ENCODE measurements at places on chromosomes 5 and 9.

- no peak for DNase-seq
Observed at GRCh38 chr5:146103594-146103993, 1.8 kb downstream of the PLAC8L1 start.

DNA sequence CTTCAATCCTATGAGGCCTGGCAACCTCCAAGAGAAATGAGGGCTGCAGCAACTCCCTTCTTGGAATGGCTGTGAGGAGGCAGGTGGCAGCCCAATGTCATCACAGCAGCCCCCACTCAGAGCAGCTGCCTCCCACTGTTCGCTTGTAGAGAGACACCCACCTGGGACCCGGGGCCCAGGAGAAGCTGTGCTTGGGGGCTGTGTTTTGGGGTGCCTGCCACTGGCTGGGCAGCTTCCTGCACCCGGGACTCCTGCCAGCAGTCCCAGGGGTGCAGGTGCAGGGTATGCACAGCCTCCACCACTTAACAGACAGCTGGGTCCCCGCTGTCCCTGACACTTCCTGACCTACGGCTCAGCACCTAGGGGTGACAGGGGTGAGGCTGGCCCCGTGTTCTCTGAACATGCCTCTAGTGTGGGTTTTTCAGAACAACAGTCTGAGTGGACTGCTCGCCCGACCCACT is 26.2 kb downstream of the NIPAL4 start:
- DNase-seq: no peak

DNA sequence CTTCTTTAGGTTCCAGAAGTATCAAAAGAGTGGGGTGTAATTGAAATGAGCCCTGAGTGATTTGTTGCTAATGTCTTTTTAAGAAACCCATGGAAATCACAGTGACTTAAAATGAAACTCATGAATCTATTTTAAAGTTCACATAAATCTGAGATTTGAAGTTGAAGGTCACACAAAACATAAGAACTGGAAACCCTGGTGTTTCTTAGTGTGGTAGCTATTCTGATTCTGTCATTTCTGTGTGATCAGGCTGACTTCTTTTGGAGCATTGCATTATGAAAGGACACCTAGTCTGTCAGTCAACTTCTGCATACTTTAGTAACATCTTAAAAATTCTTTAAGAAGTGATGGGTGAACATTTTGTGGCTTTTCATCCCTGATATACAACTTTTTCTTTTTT is 448.8 kb downstream of the TLE4 start:
- no peak for DNase-seq

DNA sequence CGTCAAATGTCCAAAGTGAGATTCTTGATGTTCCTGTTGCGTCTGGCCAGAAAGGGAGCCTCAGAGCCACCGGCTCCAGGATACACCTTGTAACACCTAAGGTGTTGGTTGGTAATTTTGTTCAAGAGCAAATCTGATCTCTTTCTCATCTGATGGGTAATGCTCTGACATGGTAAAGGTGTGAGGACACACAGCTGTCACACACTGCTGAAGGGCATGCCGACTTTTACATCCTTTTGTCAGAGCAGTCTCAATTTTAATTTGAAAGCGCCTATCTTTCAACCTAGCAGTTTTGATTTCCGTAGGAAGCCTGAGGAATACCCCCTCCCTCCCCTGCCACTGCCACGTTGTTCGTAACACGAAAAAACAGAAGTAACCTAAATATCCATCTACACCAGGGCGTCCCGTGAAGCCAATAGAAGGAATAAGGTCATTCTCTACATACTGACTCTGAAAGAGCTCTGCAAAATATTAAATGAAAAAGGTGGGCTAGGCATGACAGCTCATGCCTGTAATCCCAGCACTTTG is 57.4 kb downstream of the TSTD2 start:
- peak; percentile 21 for DNase-seq

DNA sequence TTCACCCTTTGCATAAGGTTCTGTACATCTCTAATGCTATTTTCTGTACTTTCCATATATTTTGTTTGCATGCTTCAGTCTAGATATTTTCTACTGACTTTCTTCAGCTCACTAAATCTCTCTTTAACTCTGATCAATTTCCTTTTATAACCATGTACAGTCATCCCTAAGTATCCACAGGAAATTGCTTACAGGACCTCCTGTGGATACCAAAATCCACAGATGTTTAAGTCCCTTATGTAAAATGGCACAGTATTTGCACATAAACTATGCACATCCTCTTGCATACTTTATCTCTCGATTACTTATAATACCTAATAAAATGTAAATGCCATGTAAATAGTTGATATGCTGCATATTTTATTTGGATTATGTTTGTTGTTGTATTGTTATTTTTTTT is 442.1 kb downstream of the TLE4 start:
- DNase-seq: no peak
